ENCODE measurements at places on chromosomes 7 and 10. TPM values are rescaled to one million over a fixed set of nuclear protein-coding genes. Genes with fewer than 3 reads are reported as not detected.

ADCK2 gene
- 33.9 TPM for total RNA-seq

SLC18A3 gene
- total RNA-seq = not detected

GNGT1 gene
- not detected for total RNA-seq

CHST3 gene
- 6.3 TPM for total RNA-seq
